Muscle of back (tissue), 13 donors: ENCODE measurements at places on chromosomes 12 and 14.

DNA sequence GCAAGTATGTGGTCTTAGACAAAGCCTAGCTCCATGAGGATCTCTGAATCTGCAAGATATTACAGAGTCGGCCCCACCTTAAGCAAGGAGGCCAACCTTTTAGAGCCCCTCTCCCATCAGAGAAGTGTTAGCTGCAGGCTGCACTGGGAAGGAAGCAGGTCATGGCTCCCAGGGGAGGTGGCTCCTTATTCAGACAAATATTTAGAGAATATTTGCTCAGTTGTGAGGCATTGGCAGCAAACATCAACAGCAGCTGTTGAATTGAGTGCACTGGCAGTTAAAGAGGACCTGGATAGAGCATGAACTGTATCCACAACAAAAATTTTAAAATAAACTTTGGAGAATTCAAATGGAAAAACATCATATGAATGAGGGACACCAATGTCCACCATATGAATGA, 44.7 kb downstream of the FSCB start:
- peak; percentile 62 for DNase-seq

- DNase-seq, result no peak
These were observed 883.0 kb upstream of the FLRT2 start for GRCh38 chr14:84646786-84647500.

DNA sequence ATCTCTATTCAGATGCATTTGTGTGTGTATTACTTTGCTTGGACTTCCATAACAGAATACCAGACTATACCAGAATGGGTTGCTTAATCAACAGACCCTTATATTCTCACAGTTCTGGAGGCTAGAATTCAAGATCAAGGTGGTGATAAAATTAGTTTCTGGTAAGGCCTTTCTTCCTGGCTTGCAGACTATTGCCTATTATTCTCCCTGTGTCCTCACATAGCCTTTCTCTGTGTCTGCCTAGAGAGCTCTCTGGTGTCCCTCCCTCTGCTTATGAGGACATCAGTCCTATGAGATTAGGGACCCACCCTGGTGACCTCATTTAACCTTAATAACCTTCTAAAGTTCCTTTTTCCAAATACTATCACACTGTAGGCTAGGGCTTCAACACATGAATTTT, 106.0 kb downstream of the FAR2 start:
- no peak for DNase-seq

DNA sequence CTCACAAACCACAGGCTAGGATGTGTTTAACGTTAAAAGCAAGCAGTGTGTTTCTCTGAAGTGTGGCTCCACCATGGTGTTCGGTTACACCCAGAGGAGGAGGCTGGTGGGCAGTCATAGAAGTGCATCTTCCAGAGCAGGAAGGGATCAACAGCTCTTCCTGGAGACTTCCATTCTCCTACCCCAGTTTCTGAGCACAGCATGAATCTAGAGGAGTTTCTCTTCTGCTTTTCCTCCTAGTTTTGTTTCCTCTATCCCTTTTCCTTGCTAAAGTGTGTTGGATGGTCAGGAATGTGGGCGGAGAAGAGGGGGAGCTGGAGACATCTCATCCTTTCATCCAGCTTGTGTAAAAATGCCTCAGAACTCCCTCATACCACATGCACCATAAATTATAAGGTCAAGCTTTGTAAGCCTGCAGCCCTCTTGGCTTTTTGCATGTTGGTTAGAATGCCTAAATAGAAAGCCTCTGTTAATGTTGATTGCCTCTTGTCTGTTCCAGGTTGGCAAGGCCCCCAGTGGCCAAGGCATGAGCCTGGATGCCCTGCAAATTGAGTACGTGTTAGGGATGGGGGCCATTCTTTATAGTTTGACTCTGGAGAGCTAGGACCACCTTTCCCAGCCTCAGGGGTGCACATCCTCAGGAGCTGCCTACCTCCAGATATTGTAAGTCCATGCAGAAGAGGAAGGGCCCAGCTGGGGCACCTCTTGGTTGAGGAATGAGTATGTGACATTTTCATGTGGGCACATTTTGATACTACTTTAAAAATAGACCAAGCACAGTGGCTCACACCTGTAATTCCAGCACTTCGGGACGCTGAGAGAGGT, 4.0 kb upstream of the CKAP4 start:
- DNase-seq, result no peak

- DNase-seq, result no peak
These were observed 66.5 kb downstream of the SLC25A47 start for GRCh38 chr14:100389497-100390104.

DNA sequence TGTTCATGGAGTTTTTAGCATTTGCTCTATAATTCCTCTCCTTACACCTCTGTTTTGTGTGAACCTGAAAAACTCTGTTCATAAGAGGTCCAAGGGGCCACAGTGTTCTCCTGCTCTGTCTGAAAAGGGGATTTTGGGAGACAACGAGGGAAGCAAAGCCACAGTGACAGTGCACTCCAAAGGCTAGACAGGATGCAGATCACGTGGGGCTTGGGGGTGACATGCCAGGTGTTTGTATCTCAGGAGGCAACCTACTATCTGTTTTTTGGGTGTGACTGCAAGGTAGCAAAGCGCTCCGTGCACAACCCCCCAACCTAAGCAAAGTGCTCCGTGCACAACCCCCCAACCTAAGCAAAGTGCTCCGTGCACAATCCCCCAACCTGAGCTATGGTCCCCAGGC, 5.1 kb upstream of the CHD4 start:
- no peak for DNase-seq

GRCh38 chr14:93269341-93270068, 62.4 kb downstream of the UBR7 start:
- peak; percentile 18 for DNase-seq

- DNase-seq, result peak; percentile 74
These were observed 52.5 kb downstream of the C12orf75 start for GRCh38 chr12:105382771-105383622.

GRCh38 chr12:104956870-104957718, 996 bp downstream of the SLC41A2 start:
- no peak for DNase-seq

- DNase-seq, result no peak
These were observed 176.5 kb downstream of the CEP128 start for GRCh38 chr14:80764921-80765507.

DNA sequence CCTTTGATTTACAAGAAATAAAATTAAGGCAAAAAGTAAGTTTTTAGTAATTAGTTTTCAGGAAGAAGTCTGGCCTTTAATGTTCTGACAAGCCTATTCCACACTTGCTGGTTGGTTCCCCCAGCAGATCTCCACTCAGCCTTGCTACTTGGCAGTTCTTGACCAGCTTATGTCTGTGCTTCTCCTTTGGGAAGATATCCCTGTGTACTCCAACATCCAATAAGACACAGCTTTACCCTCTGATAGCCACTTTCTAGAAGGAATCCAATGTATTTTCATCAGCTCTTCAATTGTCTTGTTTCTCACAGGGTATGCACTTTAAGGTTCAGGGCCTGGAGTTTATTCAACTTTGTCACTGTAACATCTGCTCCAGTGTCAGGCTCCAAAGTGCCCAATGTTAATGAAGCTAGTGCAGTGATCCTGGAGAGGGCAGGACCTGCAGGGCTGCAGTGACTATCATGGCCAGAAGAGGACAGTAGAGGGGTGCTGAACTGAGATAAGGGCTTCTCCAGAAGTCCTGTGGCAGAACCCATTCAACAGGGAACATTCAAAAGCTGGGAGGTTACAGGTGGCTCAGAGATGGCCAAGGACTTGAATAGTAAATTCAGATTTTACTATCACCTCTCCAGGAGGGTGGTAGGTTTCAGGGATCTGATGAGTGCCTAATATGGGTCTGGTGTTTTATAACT, 22.9 kb downstream of the JKAMP start:
- peak; percentile 43 for DNase-seq

DNA sequence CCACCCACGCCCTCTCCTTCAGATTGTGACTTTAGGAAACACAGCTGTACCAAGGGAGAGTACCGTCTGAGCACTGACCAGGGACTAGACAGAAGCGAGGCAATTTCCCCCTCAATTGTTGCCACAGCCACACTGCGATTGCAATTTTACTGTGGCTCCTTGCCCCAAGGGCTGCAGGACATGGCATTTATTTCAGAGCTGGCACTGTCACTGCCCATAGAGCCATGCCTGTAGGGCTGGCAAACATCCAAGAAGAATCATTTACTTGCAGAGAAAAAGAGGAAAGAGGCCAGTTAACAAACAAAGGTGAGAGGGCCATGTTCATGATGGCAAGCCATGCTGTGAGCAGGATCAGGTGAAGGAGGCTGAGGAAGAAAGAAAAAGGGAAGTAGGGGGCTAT, 129.6 kb downstream of the EMP1 start:
- DNase-seq, result no peak

DNA sequence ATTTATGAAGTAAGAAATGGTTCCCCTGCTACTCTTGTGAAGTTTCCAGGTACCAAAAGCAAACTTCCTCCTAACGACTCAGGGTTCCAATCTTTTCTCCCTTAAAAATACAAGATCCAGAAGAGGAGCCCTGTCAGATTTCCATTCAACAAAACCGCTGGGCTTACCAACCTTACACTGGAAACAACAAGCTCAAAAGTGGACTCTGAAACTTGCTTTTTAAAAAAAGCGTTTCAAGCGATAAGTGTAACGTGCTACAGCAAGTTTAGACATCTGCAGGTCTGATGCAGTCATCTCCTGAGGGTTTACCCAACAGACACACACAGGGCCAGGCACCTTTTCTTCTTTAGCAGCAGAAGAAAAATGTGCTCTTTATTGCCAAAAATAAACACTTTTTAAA, 6.9 kb upstream of the CREBL2 start:
- no peak for DNase-seq

DNA sequence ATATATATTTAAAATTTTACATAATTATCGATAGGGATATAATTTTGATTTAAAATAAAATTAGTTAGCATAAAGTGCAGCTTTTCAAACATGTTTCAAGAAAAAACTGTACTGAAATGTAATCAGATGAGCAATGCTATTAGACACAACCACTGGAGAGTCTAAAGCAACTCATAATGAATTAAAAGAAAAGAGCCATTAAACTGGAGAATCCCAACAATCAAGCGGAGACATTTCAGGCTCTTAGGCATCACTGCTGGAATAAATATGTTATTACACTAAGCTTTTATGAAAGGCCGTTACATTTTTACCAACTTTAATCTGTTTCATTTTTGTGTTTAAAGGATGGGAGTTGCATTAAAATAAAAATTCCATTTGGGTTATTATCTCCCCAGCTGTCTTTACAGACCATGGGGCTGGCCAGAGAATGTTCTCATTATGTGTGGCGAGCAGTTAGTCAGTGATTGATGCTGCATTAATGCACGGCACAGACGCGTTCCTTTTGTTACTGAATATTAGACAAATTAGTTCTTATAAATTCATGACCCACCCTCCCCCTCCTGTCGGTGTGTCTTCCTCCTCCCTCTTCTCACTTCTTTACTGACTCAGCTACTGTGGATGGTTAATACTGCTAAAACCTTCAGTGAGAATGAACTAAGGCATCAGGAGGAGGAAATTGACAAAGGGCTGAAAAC, 156.8 kb downstream of the PDZRN4 start:
- DNase-seq, result no peak

DNA sequence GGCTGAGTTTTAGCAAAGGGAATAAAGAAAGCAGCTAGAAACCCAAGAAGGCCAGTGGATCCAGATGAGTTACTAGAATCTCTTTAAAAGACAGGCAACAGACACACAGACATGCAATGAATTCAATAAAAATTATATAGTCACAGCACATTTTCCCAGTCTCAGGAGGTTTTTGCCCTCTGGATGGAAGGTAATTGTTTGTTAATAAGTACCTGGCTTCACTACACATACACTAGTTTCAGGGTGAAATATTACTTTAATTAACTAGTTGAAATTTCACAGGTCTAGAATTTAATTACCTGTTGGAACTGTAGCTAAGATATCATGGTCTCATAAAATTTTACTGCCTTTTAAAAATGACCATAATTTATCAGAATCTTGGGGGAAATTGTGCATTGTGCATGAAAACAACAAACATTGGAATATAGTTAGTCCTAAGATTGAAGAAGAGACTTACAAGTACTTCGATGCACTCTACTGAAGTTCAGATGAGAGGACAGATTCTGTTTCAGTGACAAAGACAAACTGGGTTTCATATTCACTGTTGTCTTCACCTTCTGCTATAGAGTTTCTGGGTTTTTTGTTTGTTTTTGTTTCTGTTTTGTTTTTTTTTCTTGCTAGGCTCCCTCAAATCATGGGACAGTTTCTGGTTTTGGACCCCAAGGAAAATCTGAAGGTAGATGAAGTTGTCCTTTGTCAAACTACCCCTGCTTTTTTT, 277.0 kb upstream of the GARIN6 start:
- DNase-seq, result no peak

GRCh38 chr12:124490584-124491305, 76.7 kb downstream of the NCOR2 start:
- DNase-seq, result peak; percentile 74

- no peak for DNase-seq
These were observed 31.4 kb downstream of the CFAP54 start for GRCh38 chr12:96520767-96521166.

- DNase-seq, result no peak
These were observed 184.0 kb downstream of the MSRB3 start for GRCh38 chr12:65462484-65462883.

- DNase-seq, result no peak
These were observed 56.1 kb downstream of the EPS8 start for GRCh38 chr12:15733136-15733535.

DNA sequence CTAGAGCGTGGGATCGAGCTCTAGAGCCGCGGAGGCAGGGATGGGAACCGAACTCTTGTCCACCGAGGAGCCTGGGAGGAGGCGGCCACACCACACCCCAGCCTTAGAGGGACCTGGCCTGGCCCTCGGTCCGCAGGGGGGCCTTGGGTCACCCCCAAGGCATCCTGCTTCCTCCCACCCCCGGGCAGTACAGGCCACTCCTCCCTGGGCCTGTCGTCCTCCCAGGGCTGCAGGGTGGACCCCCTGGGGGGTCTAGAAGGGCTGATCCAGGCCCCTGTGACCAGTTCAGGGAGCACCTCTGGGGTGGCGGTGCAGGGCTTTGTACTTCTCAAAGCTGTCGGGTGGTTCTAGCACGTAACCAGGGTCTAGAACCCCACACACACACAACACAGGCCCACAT, 79.1 kb upstream of the FBRSL1 start:
- DNase-seq, result no peak

- no peak for DNase-seq
These were observed 141.8 kb upstream of the RASSF8 start for GRCh38 chr12:25816637-25817036.

DNA sequence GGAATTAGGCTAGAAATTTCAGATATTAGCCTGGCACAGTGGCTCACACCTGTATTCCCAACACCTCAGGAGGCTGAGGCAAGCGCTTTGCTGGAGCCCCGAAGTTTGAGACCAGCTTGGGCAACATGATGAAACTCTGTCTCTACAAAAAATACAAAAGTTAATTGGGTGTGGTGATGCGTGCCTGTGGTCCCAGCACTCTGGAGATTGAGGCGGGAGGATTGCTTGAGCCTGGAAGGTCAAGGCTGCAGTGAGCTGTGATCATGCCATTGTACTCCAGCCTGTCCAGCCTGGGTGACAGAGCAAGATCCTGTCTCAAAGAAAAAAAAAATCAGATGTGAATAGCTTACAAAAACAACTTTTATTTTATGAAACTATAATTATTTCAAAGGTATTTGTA, 15.1 kb downstream of the FRMD6 start:
- DNase-seq, result no peak

GRCh38 chr12:22682663-22683062, 57.7 kb downstream of the ETNK1 start:
- DNase-seq, result no peak
